ENCODE measurements at places on chromosomes 1 and 21.

- no peak for DNase-seq
These were observed 6.9 kb upstream of the LRP8 start for GRCh38 chr1:53334781-53335180.

DNA sequence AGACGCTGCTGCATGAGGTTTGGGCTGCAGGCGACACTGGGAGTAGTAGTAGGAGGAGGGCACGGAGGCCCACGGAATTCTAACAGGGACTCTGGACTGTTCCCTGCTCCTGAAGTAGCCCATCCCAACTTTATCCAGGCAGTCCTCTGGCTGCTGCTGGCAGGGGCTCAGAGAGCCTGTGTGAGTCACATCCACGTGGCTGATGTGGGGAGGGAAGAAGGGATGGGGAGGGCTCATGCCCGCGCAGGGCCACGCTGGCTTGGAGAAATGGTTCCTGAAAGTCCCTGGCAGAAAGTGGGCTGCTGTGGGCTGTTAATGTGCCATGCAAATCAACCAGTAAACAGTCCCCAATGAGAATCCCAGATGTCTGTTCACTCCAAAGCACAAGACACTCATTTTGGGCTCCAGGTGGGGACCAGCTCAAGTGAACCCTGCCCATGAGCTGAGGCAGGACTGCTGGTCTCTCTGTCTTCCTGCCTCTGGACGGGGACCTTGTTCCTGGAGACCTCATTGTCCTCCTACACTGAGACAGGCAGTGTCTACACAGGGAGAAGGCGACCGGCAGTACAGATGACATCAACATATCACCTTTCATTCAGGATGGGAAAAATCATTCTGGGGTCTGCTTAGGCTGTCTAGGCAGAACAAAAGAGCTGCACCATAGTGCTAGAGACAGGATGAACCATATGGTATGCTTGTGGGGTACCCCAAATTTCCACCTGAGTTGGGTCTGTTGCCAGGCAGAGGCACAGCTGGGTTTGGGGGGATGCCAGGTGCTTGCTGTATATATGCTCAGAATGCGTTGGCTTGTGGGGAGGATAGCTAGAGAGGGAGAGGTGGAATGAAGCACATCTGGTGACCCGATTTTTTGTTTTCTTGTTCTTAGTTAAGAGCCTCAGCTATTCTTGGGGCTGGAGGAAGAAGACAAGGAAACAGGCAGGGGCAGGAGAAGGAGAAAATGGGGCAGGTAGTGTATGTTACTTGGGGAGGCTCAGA lies 57.9 kb upstream of the FMOD start:
- DNase-seq = no peak

DNA sequence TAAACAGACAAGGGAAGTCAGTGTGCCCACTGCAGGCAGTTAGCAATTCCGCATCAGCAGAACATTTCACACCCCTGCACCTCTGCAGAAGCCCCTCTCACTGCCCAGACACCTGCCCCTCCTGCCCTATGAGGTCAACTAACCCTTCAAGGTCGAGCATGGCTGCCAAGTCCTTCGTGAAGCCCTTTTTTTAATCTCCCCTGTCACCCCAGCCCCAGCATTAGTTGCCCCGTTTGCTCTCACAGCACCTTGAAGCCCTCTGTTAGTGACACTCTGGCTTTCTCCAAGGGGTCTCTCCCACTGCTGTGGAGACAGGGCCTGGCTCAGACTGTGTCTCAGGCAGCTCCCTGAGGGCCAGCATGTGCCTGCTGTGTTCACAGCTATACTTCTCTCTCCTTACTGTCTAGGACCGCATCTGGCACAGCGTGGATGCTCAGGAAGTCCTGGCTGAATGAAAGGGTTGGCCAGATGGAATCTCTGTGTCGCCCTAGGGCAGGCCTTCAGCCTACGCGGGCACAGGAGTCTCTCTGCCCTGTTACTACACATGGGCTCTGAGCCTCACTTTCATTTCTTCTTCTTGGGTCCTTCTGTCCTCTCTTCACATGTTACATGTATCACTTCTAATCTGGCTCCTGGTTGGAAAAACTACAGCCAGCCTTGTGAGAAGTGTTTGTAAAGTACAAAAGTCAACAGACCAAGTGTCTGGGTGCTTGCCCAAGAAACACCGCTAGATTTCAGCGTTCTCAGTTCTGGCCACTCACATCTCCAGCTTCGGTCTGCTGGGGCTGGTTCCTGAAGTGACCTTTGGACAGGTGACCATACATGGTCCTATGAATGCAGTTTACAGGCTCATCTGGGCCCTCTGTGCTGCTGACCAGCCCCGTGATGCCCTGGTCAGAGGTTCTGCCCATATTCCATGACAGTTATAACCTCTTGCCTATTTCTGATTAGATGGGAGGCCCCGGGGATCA lies 19.7 kb downstream of the SLC2A1 start:
- DNase-seq = no peak

- no peak for DNase-seq
These were observed 132.1 kb downstream of the ASTN1 start for GRCh38 chr1:177032434-177032833.

- no peak for DNase-seq
These were observed at the start of gene GPR37L1 for GRCh38 chr1:202122639-202123335. Gene GPR37L1, plus strand, starts transcription at chr1:202122917. Its CDS starts 47 bp downstream, at chr1:202122964.

DNA sequence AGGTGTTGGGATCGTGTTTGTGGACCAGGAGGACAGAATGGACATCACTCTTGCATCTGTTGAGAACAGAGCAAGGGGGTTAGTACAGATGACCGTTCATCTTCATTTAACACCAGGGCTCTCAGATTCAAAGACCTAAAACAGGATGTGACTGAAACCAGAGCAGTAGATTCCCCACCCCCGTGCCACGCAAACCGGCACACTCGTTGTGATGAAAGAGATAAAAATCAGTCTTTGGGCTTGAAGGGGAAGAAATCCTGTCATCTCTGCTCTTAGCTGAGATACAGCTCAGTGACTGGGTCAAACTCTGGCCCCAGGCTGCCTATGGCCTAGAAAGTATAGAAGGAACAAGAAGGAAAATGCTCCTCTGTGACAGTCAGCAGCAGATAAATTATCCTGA lies 146.2 kb upstream of the KRTAP19-8 start:
- DNase-seq = no peak

DNA sequence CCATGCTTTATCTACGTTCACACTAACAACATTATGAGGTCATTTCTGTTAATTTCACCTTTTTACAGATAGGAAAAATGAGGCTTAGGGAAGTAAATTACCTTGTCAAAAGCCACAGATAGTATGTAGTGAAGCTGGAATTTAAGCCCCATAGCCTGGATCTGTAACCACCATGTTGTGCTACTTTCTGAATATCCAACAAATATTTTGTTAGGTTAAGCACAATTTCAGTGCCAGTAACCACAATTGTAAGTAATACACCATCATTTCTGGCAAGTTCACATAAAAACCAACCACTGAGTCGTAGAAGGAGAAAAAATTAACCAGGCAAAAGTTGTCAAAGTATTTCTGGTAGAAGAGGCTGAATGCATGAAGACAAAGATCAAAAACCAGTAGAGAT lies 593.1 kb upstream of the CAMK1G start:
- DNase-seq = no peak

Measured in cortex of kidney (tissue), 1 donor.